ENCODE measurements at places on chromosomes 3 and 15.

DNA sequence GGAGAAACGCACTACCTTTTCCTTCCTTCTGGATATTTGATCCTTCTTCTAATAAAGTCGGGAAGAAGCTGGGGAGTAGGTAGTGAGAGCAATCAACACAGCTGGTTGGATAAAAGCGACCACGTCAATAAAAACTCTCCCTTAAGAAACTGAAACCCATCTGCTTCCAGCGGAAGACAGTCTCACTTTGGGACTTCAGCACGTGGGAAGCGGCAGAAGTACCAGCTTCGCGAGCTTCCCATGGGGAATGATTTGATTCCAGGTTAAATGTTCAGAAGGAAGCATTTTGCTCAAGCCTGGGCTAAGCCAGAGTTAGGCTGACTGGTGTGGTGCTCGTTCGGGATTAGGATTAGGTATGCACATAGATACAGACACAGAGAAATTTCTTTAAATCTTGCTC, 262.3 kb upstream of the LYSMD4 start:
- DNase-seq, result no peak

GRCh38 chr3:102237181-102237580, 197.6 kb upstream of the ZPLD1 start:
- no peak for DNase-seq

- DNase-seq, result no peak
Measured at GRCh38 chr3:61323094-61323493, 71.8 kb upstream of the FHIT start.

DNA sequence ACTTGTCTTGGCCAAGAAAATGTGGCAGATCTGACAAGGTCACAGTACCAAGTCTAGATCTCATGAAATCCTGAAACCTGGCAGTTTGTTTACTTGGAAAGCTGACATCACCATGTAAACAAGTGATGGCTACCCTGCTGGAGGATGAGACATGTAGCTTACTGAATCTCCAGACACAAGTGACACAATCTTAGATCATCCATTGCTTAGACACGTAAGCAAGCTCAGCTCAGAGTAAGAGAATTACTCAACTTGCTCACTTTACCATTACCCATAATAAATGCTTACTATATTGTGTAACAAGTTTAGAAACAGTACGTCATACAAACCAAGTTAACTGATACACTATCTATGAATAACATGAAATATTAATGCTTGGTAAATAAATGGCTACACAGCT, 263.8 kb downstream of the TBC1D5 start:
- no peak for DNase-seq

- DNase-seq, result no peak
Measured at GRCh38 chr3:37030588-37030987, 37.3 kb downstream of the MLH1 start.

DNA sequence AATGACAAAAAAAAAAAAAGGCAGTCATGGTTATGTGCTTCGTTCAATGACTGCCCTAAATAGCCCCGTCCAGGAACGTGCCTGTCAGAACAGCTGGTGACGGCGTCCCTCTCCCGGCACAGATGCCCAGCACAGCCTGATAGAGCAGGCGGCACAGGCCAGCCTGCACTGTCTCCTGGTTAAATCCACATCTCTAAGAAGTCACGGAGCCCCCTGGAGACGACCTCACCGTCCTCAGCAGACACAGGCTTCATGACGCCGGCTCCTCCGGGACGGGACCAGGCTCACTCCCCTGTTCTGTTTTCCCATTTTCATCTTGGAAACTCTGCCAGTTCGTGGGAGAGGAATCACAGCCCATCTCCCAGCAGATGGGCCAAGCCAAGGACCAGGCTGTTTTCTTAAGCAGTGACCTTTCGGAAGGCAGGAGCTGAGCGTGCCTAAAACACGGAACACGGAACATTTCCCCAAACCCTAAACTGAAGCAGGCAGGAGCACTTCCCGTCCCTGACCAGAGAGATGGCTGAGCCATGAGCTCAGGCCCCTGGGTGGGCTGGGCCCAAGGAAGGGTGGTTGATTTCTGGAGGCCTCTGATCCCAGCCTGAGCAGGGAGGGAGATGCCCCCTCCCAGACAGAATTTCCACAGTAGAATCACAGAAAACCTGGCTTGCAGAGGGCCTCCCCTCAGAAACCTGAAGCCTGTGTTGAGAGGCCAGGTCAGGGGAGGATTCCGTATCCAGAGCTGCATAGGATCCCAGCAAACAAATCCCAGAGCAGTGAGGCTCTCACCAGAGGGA, 35.9 kb downstream of the ADCY5 start:
- DNase-seq, result no peak

GRCh38 chr15:58931987-58932588, 1.4 kb downstream of the SLTM start:
- no peak for DNase-seq

- no peak for DNase-seq
Measured at GRCh38 chr3:79551997-79552396, 215.8 kb downstream of the ROBO1 start.

- DNase-seq, result no peak
Measured at GRCh38 chr3:143783851-143784370, 64.4 kb downstream of the SLC9A9 start.

DNA sequence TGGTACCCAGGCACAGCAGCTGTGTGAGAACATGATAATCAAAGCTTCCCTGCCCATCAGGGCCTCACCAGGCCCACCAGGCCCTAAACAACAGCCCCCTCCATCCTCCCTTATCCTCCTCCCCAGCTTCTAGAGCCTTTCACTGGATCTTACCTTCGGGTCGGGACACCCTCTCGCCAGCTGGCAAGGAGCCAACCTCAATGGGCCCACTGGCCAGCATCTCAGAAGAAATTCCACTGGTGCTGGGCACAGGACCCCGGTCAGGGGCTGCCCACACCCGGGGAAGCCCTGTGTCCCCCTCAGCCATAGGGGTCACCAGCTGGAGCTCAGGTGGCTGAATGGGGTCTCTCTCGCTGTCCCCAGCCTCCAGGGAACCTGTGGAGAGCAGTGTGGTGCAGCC, 6.8 kb upstream of the QARS1 start:
- no peak for DNase-seq

DNA sequence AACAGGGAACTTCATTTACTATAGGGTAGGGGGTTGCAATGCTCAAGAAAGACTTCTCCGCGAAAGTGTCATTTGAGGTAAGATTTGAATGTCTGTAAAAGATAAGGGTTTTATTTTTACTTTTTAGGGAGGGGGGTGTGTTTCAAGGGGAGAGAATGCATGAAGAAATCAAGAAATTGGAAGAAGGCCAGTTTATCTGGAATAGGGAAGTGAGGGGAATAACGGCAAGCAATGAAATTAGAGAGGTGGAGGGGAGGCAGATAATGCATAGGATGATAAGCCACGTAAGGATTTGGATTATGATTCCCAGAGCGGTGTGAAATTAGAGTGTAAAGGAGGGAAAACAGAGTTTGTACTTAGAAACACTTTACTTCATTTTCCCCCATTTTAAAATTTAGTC, 63.0 kb upstream of the MB21D2 start:
- no peak for DNase-seq

DNA sequence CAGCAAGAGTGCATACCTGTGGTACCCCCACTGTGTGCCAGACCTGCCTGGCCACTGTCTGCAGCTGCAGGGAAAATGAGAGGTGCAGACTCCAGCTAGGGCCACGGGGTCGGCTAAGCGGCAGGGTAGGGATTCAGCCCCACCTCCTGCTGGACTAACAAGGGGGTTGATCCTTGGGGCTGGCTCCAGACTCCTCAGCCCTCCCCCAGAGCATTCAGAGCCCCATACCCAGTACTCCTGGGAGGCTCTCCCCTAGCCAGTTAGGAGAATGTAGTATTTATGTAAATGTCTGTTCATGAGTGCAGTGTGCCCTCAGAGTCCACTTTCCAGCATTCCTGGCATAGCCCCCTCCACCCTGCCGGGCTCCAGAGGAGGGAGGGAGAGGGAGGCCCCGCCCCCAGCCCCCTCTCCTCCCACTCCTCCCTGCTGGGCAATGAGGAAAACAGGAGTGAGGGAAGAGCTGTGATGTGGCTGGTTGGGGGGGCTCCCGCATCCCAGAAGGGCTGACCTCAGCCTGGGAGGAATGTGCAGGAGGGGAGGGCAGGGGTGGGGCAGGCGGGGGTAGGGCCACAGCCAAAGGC, 4.5 kb upstream of the SEMA3B start:
- no peak for DNase-seq

DNA sequence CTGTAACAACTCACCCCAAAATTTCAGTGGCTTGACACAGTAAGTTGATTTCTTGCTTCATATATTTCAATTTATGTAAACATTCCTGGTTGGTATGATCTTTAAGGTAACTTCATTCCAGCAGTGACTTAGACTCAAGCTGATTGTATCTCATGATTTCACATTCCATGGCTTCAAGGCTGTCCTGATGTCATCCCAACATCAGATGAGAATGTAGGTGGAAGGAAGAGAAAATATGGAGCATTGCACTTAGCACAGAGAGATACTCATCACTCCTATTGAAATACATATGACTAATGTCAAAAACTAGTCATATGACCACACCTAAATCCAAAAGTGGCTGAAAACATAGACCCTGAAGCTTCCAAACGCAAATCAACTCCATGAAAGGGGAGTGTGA, 793.8 kb downstream of the TBL1XR1 start:
- DNase-seq, result no peak

DNA sequence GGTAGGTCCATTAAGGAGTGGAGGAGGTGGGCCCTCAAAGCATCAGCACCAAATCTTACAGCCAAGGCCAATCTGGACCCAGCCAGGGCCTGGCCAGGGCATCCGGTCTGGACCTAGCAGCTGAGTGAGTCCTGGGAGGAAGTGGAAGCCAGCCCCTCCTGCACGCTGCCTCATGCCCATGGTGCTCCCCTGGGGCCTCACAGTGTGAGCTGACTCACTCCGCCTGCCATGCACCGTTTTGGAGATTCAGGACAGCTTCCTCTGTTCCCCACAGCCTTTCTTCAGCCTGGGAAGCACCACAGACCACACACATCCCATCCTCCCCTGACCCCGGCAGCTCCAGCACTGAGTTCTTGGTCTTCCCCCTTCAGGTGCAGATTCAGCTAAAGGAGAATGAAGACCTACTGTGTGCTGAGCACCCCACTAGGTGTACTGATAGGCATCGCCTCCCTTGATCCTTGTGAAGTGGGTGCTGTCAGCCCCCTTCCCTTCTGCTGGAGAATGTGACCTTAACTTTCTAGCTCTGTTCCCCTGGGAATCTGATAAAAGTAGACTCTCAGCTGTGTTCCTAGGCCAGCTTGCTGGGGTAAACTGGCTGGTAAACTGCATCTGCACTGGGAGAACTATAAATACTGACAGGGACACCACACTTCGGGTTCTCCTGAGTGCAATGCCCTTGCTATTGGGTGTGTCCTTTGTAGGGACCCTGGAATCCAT, 36.8 kb upstream of the SEC13 start:
- no peak for DNase-seq

GRCh38 chr15:23628612-23629233, 18.9 kb downstream of the MAGEL2 start:
- no peak for DNase-seq

GRCh38 chr3:188439080-188439479, 285.1 kb downstream of the LPP start:
- no peak for DNase-seq

- no peak for DNase-seq
Measured at GRCh38 chr3:146650691-146651442, 45.7 kb upstream of the PLSCR5 start.

DNA sequence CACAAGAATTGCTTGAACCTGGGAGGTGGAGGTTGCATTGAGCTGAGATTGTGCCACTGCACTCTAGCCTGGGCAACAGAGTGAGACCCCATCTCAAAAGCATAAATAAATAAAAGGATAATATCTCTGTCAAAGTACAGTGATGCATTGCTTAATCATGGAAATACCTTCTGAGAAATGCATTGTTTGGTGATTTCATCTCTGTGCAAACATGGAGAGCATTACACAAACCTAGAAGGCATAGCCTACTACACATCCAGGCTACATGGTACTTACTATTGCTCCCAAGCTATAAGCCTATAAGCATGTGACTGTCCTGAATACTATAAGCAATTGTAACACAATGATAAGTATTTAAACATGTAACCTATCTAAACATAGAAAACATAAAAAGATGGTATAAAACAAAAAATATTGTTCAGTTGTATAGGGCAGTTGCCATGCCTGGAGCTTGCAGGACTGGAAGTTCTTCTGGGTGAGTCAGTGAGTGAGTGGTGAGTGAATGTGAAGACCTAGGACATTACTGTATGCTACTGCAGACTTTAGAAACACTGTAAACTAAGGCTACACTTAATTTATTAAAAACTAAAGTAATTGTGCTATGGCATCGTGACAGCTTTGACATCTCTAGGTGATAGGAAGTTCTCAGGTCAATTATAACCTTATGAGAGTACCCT, 93.6 kb upstream of the SNRPN start:
- no peak for DNase-seq

GRCh38 chr3:173793963-173794362, 396.4 kb downstream of the NLGN1 start:
- DNase-seq, result no peak

- no peak for DNase-seq
Measured at GRCh38 chr3:98612587-98612986, 19.2 kb upstream of the CPOX start.

- DNase-seq, result peak; percentile 38
Measured at GRCh38 chr3:101828691-101829436, 20.4 kb upstream of the NFKBIZ start.

DNA sequence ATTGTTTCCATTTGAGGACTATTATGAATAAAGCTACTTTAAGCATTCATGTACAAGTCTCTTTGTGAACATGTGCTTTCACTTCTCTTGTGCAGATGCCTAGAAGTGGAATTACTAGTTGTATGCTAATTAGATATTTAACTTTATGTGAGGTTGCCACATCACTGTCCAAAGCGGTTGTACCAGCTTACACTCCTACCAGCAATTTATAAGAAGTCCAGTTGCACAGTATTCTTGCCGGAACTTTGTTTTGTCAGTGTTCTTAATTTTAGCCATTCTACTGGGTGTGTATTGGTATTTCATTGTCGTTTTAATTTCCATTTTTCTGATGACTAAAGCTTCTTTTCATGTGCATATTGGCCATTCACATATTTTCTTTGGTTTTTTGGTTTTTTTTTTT, 29.1 kb downstream of the SEMA3G start:
- DNase-seq, result no peak

- no peak for DNase-seq
Measured at GRCh38 chr3:59191651-59192050, 141.8 kb upstream of the CFAP20DC start.

Data from omental fat pad (tissue), 4 donors.